ENCODE measurements at places on chromosomes 7 and 10. TPM values are rescaled to one million over a fixed set of nuclear protein-coding genes. Genes with fewer than 3 reads are reported as not detected.

PRKRIP1 gene
- 27.3 TPM for total RNA-seq

HHEX gene
- not detected for total RNA-seq

INA gene
- 0.94 TPM for total RNA-seq

PRKCQ gene
- total RNA-seq, result 46.7 TPM

OR13A1 gene
- not detected for total RNA-seq

FAM237B gene
- total RNA-seq, result not detected

GRCh38 chr10:100656454-100656853, 88.9 kb upstream of the PAX2 start:
- no peak for DNase-seq

DNA sequence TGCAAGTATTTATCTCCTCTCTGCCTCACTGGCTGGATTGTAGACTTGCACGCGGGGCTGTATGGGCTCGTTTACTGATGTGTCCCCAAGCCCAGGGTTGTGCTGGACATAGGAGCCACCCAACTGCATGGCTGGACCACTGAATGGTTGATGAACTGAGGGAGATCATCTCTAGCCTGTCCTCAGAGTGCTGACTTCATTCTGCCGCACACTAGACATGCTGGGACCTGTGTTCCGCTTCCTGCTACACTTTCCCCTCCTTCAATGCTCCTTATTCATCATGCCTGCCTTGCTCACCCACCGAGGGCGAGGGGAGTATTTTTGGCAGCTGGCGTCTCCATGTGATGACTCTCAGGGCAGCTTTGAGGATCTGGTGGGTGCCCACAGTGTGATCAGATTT, 440.2 kb downstream of the GLRX3 start:
- DNase-seq, result no peak

- no peak for DNase-seq
Observed at GRCh38 chr7:99419323-99420021, 10.7 kb downstream of the BUD31 start.

DNA sequence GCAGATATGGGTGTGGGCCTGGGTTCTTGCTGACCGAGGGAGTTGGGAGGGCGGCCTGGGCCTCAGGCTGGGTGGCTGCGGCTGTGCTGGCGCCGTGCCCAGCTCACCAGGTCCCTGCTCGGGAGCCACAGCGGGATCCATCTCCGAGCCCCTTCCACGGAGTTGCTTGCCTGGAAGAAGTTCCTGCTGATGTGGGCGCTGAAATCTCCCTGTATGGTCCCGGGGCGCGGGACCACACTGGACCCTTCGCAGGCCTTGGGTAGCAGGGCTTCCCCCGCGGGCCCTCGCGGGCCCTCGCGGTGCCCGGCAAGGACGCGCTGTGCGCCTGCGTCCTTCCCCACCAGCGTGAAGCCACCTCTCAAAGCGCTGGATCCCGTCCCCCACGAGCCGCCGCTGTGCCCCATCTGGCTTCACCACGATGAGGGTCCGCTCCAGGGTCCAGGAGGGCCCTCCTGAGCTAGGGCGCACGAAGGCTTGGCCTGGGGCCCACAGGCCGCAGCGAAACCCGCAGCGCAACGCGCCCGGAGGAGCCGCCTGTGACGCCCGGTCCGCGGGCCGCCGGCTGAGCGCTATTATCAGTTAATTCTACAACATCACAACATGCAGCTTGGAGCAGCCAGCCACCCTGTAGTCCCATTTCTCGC, 31.5 kb downstream of the RAB19 start:
- DNase-seq, result no peak

GRCh38 chr10:22723783-22724182, 9.4 kb upstream of the PIP4K2A start:
- DNase-seq, result no peak

DNA sequence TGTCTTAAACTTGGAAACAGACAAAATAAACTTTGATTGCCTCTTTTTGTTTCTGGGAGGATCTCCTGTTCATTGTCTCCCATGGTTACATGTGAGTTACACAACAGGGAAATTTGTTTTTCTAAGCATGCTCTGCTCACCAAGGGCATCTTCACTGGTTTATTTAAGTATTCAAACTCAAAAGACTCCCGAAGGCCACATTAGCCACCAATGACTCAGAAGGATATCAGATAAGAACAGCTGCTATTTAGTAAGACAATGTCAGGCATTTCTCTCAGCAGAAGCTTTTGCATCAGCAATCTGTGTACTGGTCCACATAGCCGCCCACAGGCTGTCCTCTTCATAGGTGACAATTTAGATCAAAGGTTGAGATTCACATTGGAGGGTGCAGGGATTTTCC, 19.3 kb downstream of the OR6B1 start:
- DNase-seq, result no peak

GRCh38 chr7:44057181-44057848, 8.1 kb downstream of the PGAM2 start:
- DNase-seq, result no peak

DNA sequence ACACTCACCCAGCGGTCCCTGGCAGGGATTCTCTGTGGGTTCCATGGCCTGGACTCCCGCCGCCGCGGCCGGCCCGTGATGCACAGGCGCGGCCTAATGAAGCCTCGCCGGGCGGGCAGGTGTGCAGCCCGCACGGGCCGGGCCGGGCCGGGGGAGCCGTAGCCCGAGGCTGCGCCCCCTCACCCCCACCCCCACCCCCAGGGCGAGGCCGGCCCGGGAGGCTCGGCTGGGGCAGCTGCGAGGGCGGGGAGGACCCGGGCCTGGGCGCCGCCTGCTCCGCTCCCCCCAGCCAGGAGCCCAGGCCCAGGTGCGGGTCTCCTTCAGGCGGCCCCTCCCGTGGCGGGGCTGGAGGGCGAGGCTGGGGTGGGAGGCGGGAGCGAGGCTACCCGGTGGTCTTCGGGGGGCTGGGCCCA, at the start of gene NOBOX:
Gene NOBOX (minus strand): TSS at position 45 of the 413 bp plus-strand sequence.
- no peak for DNase-seq

DNA sequence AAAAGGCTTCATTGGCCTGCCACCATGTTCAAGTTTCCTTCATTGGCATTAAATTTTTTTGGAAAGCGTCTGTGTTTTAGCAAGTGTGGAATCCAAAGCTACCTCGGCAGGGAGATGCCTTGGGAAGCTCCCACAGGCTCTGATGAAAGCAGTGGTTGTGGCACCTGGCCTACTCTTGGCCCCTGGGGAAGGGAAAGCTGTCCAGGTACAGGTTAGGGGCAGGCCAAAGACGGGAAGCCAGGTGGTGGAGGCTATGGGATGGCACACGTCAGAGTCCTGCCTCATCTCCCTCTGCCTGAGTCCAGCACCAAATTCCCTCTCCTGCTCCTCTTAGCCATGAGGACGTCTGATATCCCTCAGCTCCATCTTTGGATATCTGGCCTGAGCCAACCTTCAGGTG, 49.7 kb downstream of the C10orf120 start:
- no peak for DNase-seq

GRCh38 chr10:75035975-75036708, 75.3 kb upstream of the SAMD8 start:
- DNase-seq, result no peak

DNA sequence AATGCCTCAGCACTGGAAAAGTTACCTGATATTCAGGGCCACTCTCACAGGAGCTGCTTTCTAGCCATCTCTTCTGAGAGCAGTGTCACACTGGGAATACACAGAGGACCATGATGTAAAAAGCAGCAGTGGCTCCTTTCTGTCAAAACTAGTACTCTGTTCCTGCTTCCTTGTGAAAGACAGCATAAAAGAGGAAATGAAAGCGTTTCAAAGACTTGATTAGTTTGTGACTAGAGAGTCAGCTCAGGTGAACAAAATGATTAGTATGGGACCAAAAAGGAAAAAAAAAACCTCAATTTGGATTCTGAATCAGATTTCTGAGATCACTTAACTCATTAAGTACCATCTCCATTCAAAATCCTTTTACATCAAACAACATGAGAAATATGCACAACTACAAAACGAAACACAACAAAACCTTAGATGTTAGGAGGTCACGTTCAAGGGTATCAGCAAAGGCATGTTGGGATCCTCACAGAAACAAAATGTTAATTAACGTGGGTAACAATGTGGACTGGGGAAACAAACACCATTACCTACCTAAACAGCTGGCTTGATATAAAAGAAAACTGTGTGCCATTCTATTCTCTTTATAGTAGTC, 103.7 kb downstream of the MACC1 start:
- DNase-seq, result no peak

DNA sequence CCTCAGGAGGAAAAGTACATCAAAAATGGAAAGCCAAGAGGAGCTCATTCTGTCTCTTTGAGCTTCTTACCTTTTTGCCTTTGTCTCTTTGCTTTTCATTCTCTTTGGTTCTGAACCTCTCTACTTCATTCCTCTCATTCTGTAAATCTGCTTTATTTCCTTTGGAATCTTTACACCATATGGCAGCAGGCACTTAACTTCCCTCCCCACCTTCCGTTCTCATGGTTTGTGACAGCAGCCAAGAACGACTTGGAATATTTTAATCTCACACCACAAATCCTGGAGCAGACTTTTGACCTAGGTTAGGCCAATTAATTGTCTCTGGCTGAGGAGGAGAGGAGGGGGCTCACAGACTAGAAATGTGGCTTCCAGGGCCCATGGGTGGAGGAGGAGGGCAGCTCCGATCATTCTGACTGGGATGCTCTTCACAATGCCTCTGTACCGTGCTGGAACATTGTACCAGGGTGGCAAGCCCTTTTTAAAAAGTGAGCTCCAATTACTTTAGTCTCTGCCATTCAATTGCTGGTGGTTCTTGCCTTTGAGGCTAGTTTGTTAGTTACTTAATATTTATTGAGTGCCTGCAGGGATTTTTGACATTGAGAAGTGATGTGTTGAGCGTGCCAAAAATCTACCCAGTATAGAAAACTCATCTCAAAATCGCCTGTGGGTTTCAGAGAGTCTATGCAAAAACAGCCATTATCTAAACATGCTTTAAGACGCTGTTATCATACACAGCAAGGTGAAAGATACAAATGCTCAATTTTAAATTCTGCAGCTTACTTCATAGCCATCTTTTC, 386.6 kb downstream of the DPP6 start:
- DNase-seq, result no peak

GRCh38 chr10:8659982-8660381, 605.5 kb downstream of the GATA3 start:
- DNase-seq, result no peak

- no peak for DNase-seq
Observed at GRCh38 chr10:33421789-33422462, 87.5 kb upstream of the NRP1 start.

DNA sequence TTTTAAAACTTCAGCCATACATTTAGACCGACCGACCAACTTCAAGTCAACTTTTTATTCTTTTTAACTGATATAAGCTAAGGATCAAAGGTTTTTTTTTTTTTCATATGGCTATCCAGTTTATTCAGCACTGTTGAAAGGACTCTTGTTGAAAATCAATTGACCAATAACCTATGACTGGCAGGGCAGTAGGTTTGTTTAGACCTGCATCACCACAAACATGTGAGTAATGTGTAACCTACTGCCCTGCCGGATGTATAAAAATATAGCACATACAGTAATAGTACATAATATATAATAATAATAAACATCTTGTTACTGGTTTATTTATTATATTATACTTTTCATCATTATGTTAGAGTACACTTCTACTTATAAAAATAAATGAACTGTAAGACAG, 434.6 kb upstream of the SEMA3A start:
- DNase-seq, result no peak

DNA sequence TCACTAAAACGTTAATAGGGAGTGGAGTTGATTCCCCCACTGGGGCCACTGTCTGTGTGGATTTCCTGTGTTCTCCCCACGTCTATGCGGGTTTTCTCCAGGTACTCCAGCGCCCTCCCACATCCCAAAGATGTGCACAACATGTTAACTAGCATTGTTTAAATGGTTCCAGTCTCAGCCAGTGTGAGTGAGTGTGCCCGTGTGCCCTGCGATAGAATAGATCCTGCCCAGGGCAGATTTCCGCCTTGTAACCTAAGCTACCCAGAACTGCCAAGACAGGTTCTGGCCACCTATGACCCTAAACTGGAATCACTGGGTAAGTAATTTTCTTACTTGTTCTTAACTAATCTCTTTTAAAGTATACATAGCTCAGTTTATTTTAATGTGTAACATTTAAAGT, 58.5 kb downstream of the CCDC6 start:
- no peak for DNase-seq

- DNase-seq, result no peak
Observed at GRCh38 chr7:103297837-103298179, 573 bp downstream of the PMPCB start.

DNA sequence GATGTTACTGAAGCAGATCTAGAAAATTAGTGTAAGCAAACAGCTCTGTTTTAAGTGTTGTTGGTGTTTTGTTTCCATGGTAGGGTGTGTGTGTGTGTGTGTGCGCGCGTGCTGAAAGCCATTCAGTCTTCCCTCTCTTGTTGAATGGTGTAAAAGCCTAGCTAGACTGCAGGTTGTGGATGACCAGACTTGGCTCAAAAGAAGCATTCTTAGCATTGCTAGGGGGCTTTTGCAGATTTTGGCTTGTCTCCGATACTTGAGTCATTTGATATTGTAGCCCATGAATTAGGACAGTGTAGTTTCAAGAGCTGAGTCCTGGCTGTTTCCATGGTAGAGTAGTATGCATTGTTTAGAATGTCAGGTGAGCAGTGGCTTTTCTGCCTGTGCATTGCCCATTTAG, 99.1 kb downstream of the SND1 start:
- no peak for DNase-seq

- no peak for DNase-seq
Observed at GRCh38 chr7:106781828-106782544, 83.1 kb upstream of the PIK3CG start.

DNA sequence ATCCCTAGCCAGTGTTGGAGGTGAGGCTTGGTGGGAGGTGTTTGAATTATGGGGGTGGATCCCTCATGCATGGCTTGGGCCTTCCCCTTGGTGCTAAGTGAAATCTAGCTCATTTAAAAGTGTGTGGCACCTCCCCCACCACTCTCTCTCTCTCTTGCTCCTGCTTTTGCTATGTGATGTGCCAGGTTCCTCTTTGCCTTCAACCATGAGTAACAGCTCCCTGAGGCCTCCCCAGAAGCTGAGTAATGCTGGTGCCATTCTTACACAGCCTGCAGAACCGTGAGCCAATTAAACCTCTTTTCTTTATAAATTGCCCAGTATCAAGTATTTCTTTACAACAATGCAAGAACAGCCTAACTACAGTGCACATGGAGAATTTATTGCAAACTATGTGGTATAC, 188.8 kb upstream of the POT1 start:
- DNase-seq, result no peak
